PC-3 (cell line): ENCODE measurements at places on chromosomes 2 and 18. TPM values are rescaled to one million over a fixed set of nuclear protein-coding genes. Genes with fewer than 3 reads are reported as not detected.

DNA sequence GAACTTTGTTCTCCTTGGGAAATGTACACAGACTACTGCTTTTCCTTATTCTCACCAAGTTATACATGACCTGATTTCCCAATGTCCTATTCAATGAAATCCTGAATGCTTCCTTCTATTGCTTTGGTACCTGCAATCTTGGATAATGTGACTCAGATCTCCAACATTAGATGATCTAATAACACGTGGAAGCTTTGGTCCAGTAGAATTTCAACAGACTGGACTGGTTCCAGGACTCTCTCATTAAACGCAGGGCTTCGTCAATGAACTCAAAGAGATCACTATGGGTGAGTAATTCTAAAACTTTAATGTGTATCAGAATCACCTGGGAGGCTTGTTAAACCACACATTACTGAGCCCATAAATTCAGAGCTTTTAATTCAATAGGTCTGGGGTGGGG lies 413.6 kb upstream of the KCNH7 start:
- H3K27me3 ChIP-seq = peaks cover 22% of the 10 kb centered on the region; the same call in 1 of the 2 replicates
- peak; percentile 51 for DNase-seq
- H3K27ac ChIP-seq = no peak overlapping the region
- H3K4me1 ChIP-seq = no peaks in the 10 kb centered on the region
- no peaks in the 10 kb centered on the region for H3K36me3 ChIP-seq

DNA sequence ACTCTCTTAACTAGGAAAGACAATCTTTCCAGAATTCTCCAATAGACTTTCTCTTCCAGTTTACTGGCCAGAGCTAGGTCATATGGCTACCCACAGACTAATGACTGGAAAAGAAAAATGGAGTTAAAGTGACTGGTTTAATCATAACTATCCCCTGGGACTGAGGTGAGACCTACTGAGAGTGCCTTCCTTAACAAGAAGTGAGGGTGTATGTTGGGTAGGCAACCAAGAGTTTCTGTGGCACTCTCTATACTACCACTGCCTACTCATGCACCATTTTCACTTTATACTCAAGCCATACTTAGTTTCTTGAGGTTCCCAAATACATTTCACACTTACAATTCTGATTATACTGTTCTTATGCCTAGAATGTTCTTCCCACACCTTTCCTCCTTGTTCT lies 6.9 kb upstream of the GFPT1 start:
- peaks cover 4% of the 10 kb centered on the region; the same call in 1 of the 2 replicates for H3K4me1 ChIP-seq
- DNase-seq = no peak
- H3K36me3 ChIP-seq = peaks cover 4% of the 10 kb centered on the region; the same call in 1 of the 2 replicates
- no peak overlapping the region for H3K4me3 ChIP-seq
- H3K27me3 ChIP-seq = no peaks in the 10 kb centered on the region

The FIGN gene
- total RNA-seq = 1.3 and 1.5 TPM in 2 replicates

DNA sequence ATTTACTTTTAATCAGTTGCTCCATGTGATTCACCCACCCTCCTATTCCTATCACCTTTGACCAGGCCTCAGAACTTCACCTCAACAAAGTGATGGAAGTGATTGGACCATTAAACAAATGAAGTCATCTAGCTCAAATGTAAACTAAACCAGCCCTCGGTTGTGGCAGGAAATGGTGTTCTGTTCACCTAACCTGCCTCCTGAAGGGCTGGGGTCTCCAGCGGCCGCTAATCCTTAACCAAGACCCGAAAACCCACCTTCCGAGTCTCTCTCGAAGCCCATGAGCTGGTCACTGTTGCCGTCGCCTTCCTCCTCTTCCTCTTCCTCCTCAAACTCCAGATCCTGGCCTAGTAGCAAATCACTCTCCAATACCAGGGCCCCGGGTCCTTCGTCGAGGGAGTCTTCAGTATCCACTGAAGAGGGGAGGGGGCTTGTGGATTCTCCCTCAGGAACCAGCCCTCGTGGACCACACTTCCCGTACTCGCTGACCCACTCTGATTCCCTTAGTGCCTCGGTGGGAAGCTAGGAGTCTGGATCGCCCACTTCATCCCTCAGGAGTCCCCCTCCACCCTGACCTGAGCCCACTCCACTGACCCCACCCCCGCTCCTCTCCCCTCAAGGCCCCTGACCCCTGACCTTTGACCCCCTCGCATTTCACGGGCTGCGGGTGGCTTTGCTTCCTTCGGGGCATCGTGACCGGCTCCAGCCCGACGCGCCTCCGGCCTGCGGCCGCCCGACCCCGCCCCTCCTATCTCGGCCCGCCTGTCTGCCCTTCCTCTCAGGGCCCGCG lies 503 bp downstream of the ZNF513 start:
- peak overlapping the region; percentile 62 for H3K27ac ChIP-seq
- peak overlapping the region; percentile 73 for H3K4me3 ChIP-seq
- H3K27me3 ChIP-seq = no peaks in the 10 kb centered on the region
- peaks cover 13% of the 10 kb centered on the region for H3K4me1 ChIP-seq
- DNase-seq = peak; percentile 38
- peaks cover 37% of the 10 kb centered on the region for H3K36me3 ChIP-seq

DNA sequence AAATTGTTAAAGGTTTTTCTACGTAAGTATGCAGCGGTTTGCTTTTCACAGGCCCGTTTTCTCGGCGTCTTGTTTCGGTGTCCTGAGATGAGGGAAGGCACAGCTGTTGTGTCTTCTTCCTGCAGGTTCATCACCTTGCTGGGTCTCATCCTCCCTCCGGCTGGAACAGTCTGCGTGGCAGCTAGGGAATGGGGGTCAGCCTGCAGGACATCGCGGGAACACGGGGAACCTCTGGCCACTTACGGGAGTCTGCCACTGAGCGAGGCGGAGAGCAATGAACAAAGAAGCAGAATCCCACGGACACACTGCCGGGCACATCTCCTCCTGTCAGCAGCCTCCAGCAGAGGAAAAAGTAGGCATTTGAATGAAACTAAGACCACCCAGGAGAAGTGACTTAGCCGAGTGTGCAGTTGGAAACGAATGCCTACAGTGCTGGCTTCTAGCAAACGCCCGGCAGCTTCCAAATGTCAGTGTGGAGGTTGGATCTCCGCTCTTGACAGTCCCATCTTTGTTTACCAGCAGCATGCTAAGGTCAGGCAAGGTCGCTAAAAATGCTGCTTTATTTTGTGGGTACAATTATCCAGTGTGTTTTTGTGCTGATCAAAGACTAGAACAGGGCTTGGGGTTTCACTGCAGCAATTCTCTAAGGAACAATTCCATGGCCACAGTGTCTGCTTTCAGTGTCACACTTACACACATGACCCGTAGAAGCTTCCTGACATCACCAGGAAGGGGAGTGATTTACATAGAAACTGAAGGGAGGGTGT lies 109.8 kb upstream of the SEC11C start:
- no peak overlapping the region for H3K4me3 ChIP-seq
- DNase-seq = no peak
- H3K36me3 ChIP-seq = no peaks in the 10 kb centered on the region
- no peaks in the 10 kb centered on the region for H3K4me1 ChIP-seq

The REG1B gene
- not detected in 2 replicates for total RNA-seq

The KIF3C gene
- 12.8 and 20.1 TPM in 2 replicates for total RNA-seq

DNA sequence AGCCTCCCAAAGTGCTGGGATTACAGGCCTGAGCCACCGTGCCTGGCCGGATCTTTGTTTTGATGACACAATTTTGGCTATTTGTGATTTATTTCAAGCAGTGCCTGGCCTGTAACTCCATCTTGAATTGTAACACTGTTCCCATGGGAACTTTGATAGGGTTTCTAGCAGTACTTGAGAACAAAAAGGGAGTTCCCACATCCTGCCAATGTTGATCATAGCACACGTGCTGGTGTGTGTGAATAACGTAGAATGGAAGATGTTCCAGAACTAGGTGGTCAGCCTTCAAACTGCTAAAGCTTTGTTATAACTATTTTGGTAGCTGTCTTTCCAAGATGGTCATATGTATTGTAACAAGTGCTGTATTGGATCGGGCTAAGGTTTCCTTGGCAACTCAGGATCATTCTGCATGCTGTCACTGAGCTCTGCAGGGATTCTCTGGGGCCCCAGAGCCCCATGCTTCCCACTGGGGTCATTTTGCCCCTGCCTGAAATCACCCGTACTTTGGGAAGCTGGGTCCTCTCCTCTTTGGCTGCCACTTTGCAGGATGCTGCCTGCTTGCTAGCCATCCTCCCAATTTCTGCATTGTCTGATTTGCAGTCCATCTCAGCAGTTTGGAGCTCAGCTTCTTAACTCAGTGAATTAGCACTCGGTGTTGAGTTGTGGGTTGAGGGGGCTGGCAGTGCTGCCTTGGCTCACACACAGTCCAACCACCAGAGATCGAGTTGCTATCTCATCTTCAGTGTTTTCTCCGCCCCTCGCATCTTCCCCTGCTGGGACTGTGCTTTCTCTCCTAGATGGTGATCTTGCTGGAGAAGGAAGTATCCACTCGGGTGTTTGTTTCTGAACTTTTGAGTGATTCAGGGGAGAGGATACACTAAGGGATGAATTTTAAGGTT lies 26.8 kb downstream of the SH3RF3 start:
- H3K4me1 ChIP-seq = no peaks in the 10 kb centered on the region
- no peak overlapping the region for H3K27ac ChIP-seq
- no peaks in the 10 kb centered on the region for H3K36me3 ChIP-seq
- H3K4me3 ChIP-seq = no peak overlapping the region
- no peaks in the 10 kb centered on the region for H3K27me3 ChIP-seq
- no peak for DNase-seq

DNA sequence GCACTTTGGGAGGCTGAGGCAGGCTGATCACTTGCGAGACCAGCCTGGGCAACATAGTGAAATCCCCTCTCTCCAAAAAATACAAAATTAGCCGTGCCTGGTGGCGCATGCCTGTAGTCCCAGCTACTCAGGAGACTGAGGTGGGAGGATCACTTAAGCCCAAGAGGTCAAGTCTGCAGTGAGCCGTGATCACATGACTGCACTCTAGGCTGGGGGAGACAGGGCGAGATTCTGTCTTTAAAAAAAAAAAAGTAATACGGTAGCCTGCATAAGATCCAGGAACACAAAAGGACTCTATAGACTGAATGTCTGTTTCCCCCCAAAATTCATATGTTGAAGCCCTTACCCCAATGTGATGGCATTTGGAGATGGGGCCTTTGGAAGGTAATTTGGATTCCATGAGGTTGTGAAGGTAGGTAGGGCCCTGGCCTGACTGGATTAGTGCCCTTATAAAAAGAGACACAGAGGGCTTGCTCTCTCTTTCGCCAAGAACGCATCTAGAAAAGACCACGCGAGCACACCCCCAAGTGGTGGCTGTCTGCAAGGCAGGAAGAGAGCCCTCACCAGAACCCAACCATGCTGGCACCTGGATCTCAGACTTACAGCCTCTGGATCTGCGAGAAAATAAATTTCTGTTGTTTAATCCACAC lies 17.0 kb downstream of the MBOAT2 start:
- no peaks in the 10 kb centered on the region for H3K36me3 ChIP-seq
- no peak overlapping the region for H3K4me3 ChIP-seq
- H3K4me1 ChIP-seq = peaks cover 31% of the 10 kb centered on the region
- peak; percentile 13 for DNase-seq

- peak overlapping the region; percentile 98 for H3K27ac ChIP-seq
- H3K36me3 ChIP-seq = no peaks in the 10 kb centered on the region
- H3K4me3 ChIP-seq = peak overlapping the region; percentile 40; the same call in 1 of the 2 replicates
- peaks cover 50% of the 10 kb centered on the region for H3K4me1 ChIP-seq
Observed at GRCh38 chr2:20231159-20231558, 6.2 kb upstream of the SDC1 start.

The WBP1 gene
- 57.5 and 64.4 TPM in 2 replicates for total RNA-seq
